ENCODE measurements at places on chromosomes 2 and 18. TPM values are rescaled to one million over a fixed set of nuclear protein-coding genes. Genes with fewer than 3 reads are reported as not detected.

NAT8 gene
- total RNA-seq = not detected

GRCh38 chr2:219253753-219254589 is at the start of gene TUBA4A:
Gene TUBA4A (minus strand): TSS chr2:219253918. CDS start chr2:219253858, 60 bp downstream.
- DNase-seq = peak; percentile 85

DNA sequence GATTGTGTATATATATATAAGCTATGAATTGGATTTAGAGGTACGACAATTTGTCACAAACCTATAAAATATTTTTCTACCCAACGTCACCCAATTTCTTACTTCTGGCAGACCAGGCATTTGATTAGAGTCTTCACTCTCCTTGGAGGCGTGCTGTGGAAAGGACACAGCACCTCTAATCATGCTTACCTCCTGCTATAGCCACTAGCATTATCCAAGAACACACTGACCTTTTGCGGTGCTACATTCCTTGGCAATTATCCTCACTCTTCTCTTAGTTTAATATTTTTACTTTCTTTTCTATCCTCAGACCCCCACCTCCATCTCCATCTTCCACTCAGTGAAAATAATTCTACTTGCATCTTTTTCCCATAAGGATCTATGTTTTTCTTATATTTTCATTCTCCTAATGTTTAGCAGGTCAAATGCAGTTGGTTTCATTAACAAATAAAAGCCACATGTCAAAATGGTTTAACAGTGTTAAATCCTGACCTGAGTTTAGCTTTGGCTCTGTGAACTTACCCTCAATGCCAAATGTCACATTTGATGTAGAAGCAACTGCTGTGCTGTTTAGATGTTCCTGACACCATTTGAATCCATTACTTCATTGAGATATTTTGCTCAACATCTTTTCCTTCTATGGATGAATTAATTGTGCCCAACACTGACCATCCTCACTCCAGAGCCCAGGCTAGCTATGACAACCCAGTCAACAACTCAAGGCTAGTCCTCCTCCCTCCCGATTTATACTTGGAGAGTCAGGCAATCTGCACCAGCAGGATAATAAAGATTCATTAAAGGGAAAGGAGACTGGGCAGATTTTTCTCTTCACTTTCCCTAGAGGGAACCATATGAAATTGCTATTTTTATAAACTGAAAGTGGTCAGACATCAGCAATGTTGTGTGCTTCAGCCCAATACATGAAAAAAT is 240.5 kb downstream of the MREG start:
- DNase-seq = no peak

DNA sequence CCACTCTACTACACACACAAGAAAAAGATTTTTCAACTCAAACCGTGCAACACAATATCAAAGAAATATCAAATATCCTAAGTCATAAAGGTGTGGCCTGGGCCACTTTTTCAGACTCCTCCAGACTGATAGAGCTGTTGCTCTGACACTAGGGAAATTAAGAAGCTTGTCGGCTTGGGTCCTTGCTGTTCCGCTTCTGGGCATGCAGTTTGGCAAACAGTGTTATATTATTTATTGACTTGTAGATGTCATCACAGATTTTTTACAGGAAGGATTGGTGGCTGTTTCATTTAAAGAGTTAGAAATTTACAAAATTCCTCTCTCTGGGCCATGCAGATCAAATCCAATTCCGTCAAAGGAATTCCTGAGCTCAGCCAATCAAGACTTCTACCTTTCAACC is 98.3 kb upstream of the MSH2 start:
- DNase-seq = no peak

GRCh38 chr18:52278191-52278590 is 61.8 kb upstream of the DCC start:
- no peak for DNase-seq
